ENCODE measurements at places on chromosomes 16 and 17.

DNA sequence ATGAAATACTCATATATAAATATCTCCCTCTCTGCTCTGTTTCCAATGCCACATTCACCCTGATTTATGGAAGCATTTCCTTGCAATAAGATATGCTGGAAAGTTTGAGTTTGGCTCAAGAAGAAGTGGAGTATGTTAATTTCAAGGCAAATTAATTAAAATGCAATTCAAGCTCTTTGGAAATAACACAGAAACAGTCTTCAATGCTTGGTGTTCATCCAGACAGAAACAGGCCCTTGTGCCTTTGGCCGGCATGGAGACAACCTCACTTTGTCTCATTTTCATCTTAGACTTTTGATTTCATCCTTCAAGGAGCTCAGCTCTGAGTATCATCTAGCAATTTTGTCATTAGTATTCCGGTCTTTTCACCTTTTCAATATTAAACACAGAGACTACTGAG lies 210.0 kb downstream of the C16orf95 start:
- DNase-seq, result no peak

DNA sequence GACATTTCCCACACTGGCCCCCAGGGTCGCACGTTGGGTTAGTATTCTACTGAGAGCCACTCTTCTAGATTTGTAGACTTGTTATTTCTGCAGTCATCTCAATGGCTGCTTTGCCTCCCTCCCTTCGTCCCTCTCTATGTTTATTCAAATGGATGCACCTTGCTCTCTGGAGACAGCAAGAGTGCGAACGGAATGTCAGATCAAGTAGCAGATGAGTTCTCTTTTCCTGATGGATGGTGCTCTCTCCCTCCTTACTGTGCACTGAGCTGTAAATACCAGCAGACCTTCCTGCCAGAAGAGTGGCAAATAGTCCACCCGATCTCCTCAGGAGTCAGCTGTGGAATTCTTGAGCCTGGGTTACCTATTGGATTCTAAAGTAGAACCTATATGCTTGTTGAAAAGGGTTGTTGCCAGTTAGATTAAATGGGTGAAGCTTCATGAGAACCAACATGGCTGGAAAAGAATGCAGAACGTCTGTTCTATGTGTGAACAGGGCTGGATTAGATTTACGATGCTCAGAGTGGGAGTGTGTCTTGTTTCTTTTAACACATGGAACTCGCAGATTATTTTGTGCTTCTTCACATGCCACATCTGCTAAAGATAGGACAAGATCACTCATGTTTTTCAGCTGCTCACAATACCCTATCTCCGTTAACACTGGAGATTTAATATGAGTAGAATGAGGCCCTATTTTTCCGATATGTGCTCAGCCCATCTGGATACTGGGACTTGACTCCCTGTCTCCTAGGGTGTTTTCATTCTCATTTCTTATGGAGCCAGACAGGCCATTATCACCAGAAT lies 6.1 kb downstream of the GNAO1 start:
- no peak for DNase-seq

DNA sequence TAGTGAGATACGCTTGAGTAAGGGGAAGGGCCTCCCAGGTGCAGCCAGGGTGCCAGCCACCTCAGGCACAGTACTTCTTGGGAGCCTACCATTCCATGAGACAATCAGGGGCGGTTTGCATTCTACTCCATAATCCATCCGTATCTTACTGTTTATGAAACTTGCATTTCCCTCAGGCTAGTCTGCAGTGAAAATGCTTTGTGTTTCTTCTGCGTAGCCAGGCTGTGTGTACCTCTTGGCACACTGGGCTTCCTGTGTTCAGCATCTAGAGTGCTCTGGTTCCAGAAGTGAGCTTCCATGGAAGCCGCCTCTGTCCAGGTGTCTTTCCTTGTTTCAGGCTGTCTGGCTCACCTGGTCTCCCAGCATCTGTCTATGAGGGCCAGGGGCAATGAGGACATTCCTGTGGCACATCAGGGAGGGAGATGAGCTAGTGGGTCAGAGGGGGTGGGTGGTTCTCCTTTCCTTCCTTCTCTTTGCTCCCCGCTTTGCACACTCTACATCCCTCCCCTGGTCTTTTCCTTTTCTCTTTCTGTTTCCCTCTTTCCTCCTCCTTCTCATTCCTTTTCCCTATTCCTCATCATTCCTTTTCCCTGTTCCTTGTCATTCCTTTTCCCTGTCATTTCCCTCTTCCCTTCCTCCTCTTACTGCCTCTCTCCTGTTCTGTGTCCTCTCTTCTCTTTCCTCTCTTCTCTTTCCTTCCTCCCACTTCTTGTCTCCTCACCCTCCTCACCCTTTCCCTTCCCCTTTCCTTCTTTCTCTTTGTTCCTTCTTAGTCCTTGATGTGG lies 386.5 kb downstream of the CPPED1 start:
- DNase-seq, result no peak

DNA sequence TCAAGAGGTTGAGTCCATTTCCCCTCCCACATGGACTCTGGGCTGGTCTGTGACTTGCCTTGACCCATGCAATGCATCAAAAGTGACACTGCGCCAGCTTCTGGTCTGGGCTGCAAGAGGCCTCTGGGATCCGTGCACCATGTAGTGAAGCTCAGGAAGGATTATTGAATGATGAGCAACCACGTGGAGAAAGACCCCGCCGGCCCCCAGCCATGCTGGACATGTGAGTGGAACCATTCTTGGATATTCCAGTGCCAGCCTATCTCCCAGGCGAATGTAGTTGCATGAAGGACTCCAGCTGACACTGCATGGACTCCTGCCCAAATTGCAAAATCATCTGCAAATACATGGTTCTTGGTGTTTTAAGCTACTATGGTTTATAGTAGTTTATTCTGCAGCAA lies 7.6 kb upstream of the ALOX15B start:
- no peak for DNase-seq

GRCh38 chr17:11304568-11304967 lies 63.6 kb downstream of the SHISA6 start:
- no peak for DNase-seq
